ENCODE measurements at places on chromosomes 6 and 20.

- no peak for DNase-seq
Observed at GRCh38 chr6:31351033-31351380, 6.0 kb downstream of the HLA-B start.

DNA sequence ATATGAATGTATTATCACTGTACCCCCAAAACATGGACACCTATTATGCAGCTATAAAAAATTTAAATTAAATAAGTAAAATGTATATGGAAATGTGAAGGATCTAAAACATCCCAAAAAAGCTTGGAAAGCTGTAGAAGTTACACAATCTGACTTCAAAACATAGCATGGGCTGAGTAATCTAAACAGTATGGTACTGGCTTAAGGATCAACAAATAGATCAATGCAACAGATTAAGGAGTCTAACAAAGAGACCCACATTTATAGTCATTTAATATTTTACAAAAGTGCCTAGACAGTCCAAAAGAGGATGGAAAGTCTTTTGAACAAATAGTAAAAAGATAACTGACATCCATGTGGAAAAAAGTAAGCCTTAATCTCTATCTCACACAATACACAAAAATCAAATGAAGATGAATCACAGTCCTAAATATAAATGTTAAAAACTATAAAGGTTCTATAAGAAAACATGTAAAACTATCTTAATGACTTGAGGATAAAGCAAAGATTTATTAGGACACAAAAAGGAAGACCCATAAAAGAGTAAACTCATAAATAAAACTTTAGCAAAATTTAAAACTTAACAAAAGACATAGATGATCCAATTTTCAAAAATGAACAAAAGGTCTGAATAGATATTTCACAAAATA lies 46.8 kb downstream of the RANBP9 start:
- DNase-seq, result no peak

DNA sequence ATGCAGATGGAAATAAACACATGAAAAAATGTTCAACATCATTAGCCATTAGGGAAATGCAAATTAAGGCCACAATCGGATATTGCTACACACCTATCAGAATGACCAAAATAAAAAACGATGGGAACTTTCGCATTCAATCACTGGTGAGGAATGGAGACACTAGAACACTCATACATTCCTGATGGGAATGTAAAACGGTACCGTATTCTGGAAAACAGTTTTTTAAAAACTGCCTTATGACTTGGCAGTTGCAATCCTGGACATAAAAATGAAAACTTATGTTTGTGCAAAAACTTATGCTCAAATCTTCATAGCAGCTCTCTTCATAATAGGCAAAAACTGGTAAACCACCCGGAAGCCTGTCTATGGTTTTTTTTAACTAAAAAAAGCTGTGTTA lies 146.0 kb downstream of the CEBPB start:
- no peak for DNase-seq

DNA sequence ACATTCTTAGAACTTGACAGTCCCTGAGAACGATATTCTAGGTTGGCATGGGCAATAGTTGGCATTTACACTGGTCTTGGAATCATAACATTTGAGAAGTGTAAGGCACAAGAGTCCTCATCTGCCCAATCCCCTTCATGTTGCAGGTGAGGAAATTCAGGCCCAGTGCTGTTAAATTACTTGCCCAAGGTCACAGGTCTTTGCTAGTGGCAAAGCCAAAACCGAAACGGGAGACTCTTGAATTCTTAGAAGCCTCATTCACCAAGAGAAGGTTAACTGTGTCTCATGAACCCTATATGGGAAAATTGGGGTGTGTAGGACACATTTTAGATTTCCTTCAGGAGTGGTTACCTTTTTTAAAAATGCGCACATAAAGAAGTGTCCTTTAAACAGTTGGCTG lies 7.2 kb downstream of the E2F3 start:
- DNase-seq, result no peak
